ENCODE measurements at places on chromosomes 4 and X. TPM values are rescaled to one million over a fixed set of nuclear protein-coding genes. Genes with fewer than 3 reads are reported as not detected.

DNA sequence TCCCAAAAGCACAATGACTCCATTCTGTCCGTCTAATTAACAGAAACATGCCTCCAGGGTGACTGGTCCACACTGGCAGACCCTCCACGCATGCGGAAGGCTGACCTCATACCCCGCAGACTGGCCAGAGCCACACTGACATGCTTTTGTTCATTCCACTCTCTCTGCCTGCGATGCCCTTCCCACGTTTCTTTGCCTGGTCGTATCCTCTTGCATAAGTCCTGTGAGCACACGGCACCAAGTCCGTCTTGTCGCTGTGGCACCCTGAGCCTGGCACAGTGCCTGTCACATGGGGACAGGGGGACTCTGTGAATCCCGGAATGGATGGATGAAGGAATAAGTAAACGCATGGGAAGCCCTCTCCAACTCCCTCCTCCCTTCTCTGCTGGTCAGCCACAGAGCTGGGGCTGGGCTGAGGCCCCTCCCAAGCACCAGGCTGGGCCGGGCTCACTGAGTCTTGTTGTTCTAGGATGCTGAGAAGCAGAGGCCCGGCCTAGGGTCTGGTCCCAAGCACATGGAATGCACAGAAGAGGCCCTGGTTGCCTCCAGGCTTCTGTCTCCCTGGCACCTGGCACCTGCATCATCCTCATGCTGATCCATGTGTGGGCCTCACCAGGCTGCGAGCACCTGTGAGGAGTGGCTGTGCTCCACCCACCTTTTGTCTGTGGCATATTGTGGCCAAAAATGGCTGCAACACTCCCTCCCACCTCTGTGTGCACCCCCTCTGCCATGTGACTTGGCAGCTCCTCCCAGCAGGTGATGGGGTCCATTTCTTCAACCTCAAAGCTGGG lies 38.9 kb upstream of the C4orf50 start:
- no peak for DNase-seq

DNA sequence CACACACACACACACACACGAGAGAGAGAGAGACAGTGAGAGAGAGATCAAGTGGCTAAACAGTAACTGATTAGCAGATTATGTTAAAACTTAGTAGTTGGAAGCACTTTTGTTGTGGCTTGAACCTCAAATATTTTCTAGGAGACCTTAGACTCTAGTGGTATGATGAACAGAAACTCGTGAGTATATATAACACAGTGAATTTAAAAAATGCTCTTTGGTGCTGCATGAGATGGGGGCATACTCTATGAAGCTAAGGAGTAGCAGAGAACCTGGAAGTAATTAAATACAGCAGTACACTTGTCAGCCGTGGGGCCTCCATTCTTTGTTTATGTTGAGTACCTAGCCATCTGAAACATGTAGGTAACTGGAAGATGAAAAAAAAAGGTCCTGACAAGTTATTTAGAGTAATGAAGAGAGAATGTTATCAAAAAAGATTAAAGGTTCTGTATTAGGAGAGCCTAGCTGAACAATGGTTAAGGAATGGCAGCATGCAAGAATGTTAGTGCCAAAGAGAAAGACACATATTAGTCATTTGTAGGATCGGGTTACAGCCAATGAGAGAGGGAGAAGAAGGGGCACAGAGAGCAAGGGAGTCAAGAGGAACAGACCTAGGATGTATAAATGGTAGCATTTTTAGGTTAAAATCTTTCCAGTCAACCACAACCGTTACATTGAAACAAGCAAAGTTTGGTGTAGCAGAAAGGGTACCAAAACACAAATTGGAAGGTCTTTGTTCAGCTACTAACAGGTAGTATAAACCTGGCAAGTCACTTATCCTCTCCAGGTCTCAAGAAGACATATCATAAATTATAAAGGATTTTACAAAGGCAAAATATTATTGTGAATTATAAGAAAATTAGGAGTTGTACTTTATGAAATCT lies 316.7 kb upstream of the DIPK2B start:
- no peak for DNase-seq

DNA sequence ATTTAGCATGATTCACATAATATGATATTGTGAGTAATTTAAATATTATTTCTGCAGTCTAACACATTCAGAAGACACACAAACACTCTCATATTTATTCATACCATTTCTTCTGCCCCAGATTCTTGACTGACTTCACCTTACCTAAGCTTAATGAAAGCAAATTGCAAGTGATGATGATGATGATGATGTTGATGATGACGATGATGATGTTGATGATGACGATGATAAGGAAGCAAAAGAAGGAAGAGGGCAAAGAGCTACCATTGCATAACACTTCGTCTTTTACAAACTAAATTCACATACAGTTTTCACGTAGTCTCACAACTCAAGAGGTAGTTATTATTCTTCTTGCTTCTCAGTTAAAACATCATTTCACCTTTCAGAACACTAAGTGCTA lies 404.7 kb downstream of the NAF1 start:
- no peak for DNase-seq

DNA sequence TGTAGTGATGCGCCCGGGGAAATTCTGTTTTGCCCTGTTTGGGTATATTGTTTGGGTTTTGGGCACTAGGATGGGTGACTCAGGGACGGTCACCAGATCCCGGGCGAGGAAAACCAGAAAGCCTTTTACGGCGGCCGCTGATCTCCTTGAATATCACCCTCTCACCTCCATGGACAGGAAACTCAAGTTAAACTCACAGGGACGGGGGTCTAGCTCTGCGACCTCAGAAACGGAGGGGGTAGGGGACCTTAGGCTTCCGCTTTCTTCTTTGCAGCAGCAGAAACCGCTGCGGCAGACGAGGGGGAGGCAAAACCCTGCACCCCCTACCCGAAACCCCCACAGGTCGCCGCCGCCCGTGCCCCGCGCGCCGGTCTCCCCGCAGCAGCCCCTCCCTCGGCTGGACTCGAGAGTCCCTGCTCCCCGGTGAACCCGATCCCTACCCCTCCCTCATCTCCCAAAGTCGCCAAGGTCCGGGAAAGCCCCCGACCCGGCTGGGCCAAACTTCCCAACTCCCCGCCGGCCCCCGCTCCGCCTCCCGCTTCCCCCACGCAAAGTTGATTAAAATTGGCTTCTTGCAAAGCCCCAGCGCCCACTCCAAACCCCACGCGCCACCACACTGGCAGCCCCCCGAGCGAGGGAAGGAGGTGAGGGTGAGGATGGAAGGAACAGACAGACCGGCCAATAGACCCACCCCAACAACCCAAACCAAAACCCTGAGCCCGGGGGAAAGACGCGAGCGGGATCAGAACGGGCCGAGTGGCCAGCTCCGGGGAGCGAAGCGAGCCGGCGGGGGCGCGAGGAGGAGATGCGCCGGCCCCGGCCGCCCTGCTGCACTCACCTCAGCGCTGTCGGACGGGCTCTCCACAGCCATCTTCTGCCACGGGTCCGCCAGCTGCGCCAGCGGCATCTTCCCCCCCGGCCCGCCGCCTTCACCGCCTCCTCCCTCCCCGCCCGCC lies 705 bp downstream of the RPS6KA3 start:
- DNase-seq = peak; percentile 76

DNA sequence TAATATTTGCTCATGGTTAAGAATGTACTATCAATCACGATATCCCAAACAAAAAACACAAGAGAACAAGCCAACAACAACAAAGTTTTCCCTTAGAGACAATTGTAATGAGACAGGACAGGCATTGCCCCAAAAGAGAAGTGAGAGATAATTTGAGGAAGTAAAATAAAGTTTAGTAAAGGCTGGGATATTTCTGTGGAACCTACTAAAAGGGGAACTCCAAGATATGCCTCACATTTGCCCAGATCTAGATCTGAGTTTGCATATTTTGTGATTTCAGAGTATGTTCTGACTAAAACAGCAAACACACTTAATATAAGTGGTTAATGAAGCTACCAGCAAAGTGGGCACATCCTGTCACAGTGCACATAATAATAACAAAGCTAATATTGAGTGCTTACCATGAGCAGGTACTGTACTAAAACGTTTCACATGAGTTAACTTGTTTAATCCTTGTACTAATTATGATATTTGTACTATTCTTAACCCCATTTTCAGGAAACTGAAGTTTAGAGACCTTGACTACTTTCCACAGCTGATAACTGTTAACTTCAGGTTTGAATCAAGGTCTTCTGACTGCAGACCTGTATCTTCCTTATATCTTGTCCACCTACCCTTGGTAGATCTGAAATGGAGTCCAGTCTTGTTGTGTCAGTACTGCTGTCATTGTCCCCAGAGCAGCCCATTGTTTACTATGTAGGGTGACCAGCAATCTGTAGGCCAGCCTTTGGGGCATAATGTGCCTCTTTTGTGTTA lies 26.0 kb upstream of the BMP2K start:
- DNase-seq = peak; percentile 59

- no peak for DNase-seq
Observed at GRCh38 chr4:124590480-124590879, 122.1 kb downstream of the ANKRD50 start.

DNA sequence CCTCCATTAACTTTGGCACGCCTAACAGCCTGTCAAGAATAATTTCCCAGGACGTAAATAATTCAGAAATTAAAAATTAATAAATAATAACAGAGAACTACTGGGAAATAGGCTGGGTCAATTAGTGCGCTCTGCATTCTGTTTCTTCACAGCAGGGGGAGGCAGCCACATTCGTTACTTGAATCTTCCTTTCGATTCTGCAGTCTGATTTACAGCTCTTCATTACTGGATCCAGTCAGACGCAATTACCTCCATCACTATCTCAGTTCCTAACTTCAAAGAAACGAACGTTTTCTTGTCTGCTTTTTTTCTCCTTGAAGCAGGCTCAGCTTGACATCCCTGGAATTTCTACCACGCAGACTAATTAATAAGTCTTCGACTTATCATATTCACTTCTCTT lies 9.0 kb upstream of the RPL34 start:
- DNase-seq = no peak

DNA sequence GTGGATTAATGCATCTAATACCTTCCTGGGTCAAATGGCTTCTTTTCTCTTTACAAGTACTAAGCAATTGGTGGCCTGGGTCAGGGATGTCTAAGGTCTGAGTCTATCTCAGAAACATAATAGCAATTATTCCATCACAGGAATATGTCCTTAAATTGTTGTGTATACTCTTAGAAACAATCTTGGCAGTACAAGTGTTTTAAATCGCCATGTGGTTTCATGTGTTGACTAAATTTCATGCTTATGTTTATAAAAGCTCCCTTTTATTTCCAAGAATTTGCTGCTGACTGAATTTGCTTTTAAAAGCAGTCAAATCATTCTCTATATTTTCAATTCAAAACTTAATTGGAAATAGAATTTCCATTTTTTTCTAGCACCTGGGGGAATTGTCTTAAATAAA lies 125.3 kb upstream of the PACRGL start:
- DNase-seq = no peak

The PDGFRA gene
- total RNA-seq = not detected

The SSR4 gene
- total RNA-seq = 249 TPM

The NPNT gene
- total RNA-seq = not detected

The SCLT1 gene
- 54.1 TPM for total RNA-seq

All from Karpas-422 (cell line).